DMS 273 treated with DMSO at 0.1 percent for 48 hours (cell line): ENCODE measurements at places on chromosomes 3 and 15.

GRCh38 chr3:163438760-163439159 lies 1639.5 kb downstream of the SI start:
- no peak for DNase-seq

DNA sequence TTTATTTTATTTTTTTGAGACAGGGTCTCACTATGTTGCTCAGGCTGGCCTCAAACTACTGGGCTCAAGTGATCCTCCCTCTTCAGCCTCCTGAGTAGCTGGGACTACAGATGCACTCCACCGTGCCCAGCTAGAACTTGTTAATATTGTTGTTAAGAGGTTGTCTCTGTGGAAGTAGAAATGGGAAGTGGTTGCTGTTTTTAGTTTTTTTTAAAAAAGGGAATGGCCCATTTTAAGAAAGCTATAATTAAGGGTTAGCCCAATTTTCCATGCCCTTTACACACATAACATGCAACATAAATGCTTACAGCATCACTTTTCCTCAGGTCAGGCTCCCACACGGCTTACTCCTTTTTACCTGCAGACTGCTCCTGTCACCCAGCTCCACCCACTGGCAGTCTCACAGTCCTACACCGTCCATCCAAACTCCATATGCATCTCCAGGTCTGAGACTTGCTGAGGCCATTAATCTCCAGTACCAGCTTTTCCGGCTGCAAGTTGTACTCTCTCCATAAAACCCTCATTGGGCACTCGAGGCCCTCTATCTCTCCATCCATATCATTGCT lies 19.8 kb downstream of the MORC1 start:
- DNase-seq = no peak

- no peak for DNase-seq
Observed at GRCh38 chr15:29698030-29698701, 124.1 kb downstream of the TJP1 start.

DNA sequence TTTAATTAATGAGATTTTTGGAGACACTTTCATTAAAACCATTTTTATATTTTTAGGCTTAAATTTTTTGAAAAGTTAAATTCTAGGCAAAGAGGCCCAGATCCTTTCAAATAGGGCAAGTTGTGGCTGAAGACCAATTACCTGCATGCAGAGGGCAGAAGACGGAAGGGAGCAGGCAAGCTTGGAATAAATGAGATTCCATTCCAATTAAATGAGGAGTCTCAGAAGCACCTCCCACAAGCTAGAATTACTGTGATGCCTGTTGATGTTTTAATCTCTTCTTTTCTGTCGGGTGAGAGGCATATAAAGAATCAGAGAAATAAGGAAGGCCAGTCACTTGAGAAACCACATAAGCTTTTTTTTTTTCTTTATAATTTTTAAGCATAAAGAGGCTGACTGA lies 46.8 kb downstream of the KBTBD8 start:
- no peak for DNase-seq

DNA sequence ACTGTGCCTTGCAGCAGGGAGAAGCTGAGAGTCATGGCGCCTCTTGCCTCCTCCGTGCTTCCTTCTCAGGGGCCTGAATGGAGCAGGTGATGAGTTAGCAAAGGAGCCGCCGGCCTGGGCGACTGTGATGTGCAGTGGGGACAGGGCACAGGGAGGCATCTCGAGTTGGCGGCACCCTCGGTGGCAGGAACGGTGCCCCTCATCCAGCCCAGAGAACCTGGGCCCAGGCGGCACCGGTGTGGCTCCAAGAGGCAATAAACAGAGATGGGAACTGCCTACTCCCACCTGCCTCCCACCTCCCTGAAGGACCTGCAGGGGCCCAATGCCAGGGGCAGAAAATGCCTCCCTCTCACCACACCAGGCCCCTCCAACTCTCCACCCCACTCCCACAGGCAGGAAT lies 6.2 kb downstream of the SLC41A3 start:
- DNase-seq = no peak

DNA sequence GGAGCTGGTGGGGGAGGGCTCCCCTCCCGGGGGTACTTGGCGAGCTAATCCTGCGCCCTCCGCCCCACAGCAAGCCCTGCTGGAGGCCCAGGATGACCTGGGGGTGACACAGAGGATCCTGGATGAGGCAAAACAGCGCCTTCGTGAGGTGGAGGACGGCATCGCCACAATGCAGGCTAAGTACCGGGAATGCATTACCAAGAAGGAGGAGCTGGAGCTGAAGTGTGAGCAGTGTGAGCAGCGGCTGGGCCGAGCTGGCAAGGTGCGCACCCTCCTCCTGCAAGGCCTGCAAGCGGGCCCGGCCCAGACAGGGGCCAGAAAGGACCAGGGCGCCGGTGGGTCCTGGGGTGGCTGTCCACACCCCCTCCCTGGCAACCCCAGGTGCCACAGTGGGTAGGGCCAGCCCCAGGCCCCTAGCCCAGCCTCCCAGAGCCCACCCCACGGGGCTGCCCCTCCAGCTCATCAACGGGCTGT lies 56.5 kb downstream of the SEMA3G start:
- DNase-seq = no peak

DNA sequence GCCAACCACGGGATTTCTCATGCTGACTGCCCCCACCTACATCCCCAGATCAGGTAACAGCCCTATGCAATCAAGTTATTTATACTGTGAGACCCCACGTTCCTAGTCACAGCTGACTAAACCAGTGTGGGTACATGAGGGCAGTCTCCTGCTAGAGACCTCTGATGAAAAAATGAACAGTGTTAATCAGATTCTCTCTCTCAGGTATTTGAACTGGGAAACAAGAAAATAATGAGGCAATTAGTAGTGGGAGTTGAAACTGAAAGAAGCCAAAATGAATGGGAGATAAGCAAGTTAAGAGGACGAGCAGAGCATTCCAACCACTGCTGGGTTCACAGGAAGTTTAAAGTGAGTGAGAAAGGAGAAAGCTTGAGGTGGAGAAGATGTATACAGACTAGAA lies 98.5 kb upstream of the MYO5C start:
- DNase-seq = no peak

GRCh38 chr3:11739123-11739522 lies 95.4 kb upstream of the VGLL4 start:
- DNase-seq = no peak

DNA sequence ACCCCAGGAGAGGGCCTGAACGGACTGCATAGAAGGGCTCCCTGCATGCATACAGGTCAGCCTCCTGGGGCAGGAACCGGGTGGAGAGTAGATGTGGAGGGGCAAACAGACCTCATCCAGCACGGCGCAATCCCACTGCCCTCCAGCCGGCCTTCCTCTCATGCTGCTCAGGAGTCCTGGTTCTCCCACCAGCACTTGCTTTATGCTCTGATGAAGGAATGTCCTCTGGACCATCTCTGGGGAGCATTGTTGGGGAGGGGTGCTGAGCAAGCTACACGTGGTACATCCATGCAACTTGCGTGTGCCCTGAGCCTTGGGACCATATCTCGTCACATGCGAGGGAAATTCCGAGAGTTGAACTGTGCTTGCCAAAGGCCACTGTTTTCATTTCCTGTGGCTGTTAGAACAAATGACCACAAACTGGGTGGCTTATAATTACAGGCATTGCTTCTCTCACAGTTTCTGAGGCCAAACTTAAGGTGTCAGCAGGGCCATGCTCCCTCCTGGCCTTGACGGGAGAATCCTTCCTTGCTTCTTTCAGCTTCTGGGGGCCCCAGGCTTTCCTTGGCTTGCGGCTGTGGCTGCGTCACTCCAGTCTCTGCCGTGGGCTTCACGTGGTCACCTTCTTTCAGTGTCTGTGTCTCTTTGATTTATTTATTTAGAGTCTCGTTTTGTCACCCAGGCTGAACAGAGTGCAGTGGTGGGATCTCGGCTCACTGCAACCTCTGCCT lies 12.2 kb downstream of the SELENOS start:
- DNase-seq = no peak

- no peak for DNase-seq
Observed at GRCh38 chr3:3335903-3336302, 156.4 kb upstream of the CRBN start.
